ENCODE measurements at places on chromosomes 2 and 18.

GRCh38 chr2:120786038-120786960 lies 50.6 kb downstream of the GLI2 start:
- no peak for DNase-seq

GRCh38 chr2:230866756-230867523 lies 2.2 kb downstream of the ITM2C start:
- DNase-seq = no peak

GRCh38 chr2:187875261-187876141 lies 321.3 kb upstream of the TFPI start:
- DNase-seq = no peak

GRCh38 chr2:118291251-118291880 lies 203.1 kb downstream of the INSIG2 start:
- no peak for DNase-seq

DNA sequence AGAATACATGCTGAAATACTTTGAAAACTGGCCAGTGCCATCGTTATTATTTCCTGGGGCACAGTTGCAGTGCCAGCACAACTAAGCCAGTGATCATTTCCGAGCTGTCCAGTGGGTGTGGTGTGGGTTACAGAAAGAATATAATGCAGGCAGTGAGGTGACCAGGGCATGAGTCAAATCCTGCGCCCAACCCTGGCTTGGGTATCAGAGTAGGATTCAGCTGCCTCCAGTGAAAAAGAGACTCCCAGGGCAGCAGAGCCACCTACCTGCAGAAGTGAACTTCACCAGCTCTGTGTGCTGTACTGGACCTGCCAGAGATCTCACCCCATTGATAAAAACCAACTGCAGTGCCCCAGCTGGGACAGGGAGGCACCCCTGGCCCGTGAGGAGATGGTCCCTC lies 18.0 kb downstream of the SLC9A2 start:
- no peak for DNase-seq

DNA sequence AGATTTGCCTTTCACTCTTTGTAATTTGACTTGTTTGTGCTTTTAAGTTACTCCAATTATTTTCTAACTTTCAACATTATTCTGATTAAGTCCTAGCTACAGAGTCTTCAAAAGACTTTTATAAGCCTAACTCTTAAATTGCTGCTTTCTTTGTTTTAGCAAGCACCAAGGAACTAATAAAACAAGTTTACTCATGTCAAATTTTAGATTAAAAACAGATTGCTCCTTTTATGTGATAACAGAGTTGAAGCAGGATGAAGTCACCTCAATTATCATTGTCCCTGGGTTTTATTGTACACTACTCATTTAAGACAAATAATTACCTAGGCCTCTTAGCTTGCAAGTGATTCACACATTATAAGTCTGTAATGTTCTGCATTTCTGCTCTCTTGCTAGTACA lies 678.4 kb downstream of the ERBB4 start:
- DNase-seq = no peak

DNA sequence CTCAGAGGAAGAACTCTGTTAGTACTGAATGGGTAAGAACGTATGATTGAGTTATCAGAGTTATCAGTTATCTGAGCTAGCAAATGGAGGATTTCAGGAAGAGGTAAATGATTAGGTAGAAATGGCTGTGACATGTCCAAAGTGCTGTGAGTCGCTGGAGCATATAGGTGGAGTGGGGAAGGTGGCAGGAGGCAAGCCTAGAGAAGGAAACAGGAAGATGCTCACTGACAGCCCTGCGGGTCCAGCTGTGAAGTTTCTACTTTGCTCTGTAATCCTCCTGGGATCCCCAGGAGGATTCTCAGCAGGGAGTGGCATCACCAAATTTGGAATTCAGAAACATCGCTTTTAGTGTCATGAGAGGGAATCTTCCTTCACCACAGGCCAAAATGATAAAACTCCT lies 52.0 kb downstream of the GYPC start:
- DNase-seq = no peak

- DNase-seq = peak; percentile 28
Measured at GRCh38 chr2:45184606-45185005, 175.4 kb upstream of the SIX2 start.

- DNase-seq = no peak
Measured at GRCh38 chr2:160928854-160929301, 231.3 kb upstream of the TANK start.

GRCh38 chr18:11925800-11926481 lies 17.8 kb upstream of the MPPE1 start:
- no peak for DNase-seq

DNA sequence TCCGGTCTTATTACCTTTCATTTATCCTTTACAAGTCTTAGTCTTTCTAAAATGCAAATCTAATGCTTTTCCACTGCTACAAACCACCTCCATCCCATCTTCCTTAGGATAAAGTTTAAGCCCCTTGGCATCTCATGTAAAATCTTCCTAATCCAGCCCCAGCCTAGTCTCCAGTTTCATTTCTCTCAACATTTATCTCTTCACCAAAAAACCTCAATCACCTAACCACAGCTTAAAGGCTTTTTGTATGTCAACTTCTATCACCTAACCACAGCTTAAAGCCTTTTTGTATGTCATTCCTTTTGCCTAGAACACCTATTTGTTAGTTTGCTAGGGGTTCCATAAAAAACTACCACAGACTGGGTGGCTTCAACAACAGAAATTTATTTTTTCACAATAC lies 4.2 kb downstream of the TRAK2 start:
- DNase-seq = no peak

GRCh38 chr2:142052220-142052863 lies 78.5 kb downstream of the LRP1B start:
- no peak for DNase-seq

DNA sequence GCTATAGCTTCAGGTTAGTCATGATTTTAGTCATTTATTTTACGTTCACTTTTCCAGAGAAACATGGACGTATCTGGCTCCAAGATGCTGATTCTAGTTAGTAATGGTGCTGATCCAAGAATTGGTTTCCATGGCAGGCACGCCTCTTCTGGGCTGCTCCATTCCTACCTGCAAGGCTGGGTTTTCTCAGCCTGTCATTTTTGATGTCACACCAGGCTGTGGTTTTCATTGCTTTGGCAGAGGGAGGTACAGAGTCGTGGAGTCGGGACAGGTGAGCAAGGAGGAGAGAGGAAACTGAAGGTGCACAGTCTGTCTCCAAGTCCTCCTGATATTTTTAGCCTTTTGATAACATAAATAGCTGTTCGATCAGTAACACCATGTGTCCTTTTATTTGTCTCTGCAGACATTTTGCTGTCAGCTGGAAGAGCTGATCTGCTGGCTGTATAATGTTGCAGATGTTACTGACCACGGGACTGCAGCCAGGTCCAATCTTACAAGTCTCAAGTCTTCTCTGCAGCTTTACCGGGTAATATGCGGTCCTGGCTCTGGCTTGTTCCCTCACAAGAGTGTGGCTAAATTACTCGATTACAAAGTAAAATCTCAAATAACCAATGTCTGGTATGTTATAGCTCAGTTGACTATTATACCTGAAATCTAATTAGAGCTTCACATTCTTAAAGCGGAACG lies 17.8 kb downstream of the CEP68 start:
- no peak for DNase-seq

- DNase-seq = no peak
Measured at GRCh38 chr18:71471963-71472725, 1072.0 kb downstream of the CBLN2 start.

- no peak for DNase-seq
Measured at GRCh38 chr2:223625652-223626051, 23.5 kb upstream of the SCG2 start.

DNA sequence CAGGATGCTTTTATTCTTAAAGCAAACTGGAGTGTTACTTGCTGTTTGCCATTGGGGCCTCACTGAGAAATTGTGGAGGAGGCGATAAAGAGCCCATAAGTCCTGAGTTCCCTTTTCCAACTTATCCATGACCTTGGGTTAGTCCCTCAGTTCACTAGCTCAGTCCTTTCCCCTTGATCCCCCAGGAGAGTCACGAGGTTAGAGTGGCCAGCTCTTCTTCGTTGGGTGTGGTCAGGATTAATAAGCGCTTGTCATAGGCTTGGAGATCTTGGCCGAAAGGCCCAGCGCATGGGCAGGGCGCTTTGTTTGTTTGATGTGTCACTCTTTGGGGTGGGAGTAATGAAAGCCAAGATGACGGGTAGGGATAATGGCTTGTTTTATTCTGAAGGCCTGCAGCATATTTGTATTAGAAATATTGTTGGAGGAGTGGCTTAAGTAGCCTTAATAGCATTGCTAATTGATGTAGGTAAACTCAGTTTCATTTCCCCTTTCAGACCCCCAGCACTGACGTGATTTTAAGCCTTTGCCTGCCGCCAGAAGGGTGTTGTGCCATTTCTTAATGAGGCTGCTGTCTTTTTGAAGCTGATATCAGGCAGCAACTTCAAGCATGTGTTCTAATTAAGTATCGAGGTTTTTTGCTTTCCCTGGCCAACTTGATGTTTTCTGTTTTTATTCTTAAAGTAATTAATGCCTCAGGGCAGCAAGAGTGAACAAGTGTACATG lies 15.7 kb downstream of the GRHL1 start:
- no peak for DNase-seq

DNA sequence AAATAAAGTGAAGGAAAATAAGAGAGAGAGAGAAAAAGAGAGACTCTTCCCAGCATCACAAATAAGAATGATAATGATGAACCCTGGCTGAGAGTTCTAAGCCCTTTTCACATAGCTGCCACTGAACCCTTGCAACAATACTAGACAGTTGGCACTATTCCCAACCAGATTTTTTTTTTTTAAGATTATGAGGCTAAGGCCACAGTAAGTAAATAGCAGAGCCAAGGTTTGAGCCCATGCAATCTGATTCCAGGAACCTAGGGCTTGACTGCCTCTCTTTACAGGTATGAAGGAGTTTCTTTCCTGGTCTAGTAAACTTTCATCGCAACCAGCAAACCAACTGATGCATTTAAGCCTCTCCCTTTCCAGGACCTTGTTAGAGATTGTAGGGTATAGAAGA lies 424.6 kb downstream of the NCKAP5 start:
- DNase-seq = no peak

- no peak for DNase-seq
Measured at GRCh38 chr18:61308004-61308403, 25.2 kb upstream of the CDH20 start.

GRCh38 chr2:208148803-208149202 lies 2.8 kb upstream of the CRYGB start:
- no peak for DNase-seq

DNA sequence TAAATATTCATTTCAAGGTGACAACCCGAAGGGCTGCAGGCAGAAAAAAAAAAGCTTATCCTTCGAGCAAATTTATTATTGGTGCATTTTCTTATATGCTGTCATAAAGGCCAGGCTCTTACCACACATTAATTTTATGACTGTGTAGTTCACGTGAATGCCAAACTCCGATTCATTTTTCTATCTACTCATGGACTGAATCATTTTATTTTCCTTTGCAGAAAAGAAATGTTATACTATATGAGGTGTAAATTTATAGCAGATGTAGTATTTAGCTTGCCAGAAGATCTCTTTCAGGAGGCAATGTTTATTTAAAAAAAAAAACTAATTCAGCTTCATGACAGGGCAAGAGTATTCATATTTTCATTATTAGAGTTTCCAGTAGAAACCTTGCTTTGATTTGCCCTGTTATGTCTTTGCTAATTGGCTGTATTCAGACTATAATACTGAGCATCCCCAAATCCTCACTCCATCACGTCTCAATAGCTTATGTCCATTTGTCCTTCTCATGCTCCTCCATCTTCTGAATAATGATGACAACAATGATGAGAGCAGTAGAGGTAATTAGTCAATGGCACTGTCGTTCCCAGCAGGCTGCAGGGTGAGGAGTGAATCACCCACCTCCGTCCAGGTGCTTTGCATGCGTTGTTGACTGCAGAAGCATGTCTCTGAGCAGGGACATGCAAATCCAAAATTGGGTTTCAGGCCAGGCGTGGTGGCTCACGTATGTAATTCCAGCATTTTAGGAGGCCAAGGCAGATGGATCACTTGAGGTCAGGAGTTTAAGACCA lies 101.1 kb upstream of the RAB12 start:
- DNase-seq = no peak

GRCh38 chr2:120108049-120108448 lies 95.2 kb downstream of the EPB41L5 start:
- DNase-seq = no peak

DNA sequence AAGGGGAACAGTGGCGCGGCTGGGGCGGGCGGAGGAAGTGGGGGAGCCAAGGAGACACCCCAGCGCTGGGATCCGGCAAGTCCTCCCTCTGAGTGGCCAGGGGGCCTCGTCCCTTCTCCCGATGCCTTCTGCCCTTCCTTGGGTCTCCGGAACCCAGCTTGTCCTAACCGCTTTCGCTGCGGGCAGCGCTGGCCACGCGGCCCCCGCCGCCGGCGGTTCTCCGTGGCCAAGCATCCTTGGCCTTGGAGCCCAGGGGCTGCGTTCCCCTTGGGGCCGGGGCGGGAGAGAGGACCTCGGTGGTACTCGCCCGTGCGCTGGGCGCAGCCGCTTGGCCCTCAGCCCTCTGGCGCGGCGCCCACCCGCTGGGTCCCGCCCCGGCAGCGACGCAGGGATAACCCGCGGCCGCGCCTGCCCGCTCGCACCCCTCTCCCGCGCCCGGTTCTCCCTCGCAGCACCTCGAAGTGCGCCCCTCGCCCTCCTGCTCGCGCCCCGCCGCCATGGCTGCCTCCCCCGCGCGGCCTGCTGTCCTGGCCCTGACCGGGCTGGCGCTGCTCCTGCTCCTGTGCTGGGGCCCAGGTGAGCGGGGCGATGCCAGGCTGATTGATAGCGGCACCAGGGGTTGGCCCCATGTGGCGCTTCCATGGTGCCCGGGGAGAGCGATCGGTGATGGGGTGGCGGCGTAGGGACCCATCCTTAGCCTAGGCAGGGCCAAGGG lies 128.7 kb downstream of the UXS1 start:
- DNase-seq = no peak

DNA sequence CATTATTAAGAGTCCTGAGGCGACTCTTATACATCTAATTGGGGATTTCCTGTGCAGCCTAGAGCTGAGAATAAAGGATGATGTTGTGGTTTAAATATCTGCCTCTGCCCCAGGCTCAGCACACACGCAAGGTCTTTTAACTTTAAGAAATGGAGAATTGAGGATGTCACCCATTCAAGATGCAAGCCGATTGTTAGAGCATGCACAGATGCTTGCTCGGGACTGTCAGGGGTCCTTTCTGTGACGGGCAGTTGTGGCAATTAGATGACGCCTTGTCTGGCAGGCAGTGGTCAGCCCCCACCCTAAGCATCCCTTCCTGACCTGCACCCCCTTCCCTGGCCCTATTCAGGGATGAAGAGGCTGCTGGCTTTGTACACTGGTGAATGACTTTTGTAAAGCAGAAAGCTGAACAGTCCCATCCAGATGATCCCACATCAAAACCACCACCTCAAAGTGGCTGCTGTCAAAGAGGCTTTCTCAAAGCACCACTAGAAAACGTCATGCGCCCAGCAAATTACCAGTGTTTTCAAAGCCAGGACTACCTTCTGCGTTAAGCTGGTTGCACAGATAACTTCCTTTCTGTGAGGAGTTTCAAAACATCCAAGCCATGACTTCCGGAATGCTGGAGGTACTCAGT lies 23.7 kb downstream of the FAM178B start:
- no peak for DNase-seq

- DNase-seq = no peak
Measured at GRCh38 chr2:216215658-216216390, 106.7 kb downstream of the XRCC5 start.
